KBM-7 (cell line): ENCODE measurements at places on chromosomes 11 and 22.

DNA sequence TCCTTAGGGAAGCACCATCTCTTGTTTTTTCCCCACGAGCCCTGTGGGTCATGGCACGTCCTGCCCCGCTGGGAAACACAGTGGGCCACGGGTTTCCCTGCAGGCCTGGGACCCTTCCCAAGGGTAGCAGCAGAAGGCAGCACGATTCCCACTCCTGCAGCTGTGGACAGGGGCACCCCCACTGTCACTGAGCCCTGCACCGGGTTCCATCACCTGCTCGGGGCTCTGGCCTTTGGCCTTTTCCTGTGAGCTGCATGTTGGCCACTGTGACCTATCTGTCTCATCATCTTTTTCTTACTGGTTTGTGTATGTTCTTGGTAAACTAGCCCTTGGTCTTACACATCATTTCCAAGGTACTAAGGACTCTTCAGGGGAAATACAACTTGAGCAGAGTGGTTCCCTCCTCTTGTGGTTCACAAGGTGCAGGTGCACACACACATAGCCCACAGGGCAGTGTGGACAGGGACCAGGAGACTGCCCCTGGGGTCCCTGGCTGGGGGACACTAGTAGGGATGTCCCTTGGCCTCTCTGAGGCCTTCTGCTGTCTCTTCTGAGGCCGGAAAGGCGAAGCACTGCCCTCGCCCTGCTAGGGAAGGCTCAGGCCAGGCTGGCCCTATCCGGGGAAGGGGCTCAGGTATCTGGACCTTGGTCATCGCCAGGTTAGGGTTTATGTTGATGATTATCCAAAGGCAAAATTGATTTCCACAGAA, 19.0 kb upstream of the TXNRD2 start:
- DNase-seq = no peak

GRCh38 chr22:47356511-47357011, 594.1 kb downstream of the TBC1D22A start:
- no peak for DNase-seq

DNA sequence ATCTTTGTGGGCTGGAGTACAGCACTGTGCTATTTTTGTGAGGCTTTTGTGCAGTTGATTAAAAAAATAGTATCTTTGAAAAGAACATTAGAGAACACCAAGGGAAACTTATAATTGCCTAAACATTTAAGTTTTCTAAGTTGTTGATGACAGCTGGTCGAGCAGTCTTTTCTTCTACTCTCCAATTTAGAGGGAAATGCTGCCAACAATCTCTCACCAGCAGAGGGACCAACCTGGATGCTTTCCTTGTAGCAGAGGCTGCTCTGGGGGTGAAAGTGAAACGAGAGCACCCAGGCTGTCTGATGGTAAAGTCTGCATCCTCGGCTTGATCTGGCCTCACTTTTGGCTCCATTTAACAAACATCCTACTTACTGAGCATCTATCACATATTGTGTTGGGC, 1286.5 kb upstream of the TENM4 start:
- DNase-seq = no peak

DNA sequence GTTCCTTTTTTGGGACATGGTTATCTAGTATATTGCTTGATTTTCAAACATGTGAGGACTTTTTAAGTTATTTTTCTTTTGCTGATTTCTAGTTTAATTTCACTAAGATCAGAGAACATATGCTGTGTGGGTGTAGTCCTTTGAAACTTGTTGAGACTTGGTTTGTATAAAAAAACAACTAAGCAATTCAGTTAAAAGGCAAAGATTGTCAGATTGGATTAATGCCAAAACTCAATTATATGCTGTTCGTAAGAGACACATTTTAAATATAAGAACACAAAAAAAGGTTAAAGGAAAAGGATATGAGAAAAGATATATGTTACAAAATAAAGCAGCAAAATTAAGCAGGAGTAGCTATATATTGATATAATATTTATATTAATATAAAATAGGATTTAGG, 17.8 kb upstream of the RRM1 start:
- DNase-seq = no peak

GRCh38 chr11:72821920-72822799, 7.9 kb downstream of the ATG16L2 start:
- no peak for DNase-seq

GRCh38 chr11:128579798-128580504, 7.4 kb downstream of the ETS1 start:
- no peak for DNase-seq

DNA sequence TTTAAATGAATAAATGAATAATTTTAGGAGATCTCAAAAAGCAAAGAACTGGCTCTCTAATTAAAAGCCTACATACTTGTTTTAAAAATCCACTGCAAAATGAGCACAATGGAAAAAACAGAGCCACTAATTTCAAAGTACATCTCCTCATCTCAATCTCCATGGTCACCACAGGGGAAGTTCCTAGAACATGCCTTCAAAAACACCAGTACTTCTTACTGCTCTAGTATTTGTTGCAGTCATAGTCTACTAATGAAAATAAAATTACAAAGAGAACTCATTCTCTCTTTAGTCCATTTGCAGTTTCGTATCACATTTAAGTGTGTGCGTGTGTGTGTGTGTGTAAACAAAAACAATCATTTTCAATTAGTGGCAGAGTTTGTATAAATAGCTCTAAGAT, 54.0 kb downstream of the PIK3C2A start:
- DNase-seq = peak; percentile 40

DNA sequence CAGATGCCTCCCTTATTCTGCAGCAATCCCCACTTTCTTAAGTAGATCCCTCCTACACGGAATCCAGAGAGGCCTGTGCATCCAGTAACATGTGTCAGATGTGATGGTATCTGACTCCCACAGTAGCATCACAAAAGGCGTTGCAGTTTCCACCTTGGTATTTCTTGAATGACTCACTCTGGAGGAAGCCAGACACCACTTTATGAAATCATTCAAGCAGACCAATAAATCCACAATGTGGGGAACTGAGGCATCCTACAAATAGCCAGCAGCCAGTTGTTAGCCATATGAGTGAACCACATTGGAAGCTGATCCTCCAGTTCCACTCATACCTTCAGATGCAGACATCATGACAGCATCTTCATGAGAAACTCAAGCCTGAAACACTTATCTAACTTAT, 798.1 kb downstream of the OPCML start:
- DNase-seq = no peak

GRCh38 chr11:1906611-1907423, 12.7 kb upstream of the TNNT3 start:
- DNase-seq = no peak

GRCh38 chr11:2400762-2401435, 349 bp downstream of the TSSC4 start:
- DNase-seq = no peak

DNA sequence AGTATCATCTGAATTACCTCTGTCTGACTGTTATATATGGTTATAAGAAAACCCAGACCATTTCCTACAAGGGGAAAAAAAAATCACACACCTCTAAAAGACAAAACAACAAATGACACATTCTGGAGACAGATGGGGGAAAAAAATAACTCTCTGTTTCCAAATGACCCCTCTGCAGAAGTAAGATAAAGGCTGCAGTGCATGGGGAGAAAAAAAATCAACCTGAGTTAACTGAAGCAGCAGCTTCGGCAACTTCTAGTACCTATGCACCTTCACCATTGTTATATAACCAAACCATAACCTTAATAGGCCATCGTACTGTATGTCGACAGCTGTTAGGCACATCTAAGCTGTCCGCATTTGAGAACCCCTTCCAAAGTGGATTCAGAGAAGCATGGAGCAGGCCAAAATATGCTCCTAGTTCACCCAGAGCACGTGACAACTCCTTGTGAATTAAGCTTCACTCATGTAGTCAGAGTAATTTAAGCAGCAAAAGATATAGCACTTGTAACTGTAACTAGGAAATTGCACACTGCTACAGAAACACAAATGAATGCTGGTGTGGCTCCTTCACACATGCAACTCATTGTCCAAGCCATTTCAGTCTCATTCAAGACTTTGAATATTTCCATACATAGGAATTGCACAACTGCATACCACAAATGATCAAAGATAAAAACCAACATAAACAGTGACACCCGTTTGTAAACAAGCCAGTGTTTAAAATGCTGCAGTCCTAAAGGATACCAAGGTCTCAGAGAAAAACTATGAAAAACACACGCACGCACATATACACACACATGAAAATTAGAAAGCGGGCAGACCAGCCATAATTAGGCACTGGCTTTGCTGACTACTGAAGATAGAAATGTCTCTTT, 2.7 kb downstream of the SIK3 start:
- no peak for DNase-seq

DNA sequence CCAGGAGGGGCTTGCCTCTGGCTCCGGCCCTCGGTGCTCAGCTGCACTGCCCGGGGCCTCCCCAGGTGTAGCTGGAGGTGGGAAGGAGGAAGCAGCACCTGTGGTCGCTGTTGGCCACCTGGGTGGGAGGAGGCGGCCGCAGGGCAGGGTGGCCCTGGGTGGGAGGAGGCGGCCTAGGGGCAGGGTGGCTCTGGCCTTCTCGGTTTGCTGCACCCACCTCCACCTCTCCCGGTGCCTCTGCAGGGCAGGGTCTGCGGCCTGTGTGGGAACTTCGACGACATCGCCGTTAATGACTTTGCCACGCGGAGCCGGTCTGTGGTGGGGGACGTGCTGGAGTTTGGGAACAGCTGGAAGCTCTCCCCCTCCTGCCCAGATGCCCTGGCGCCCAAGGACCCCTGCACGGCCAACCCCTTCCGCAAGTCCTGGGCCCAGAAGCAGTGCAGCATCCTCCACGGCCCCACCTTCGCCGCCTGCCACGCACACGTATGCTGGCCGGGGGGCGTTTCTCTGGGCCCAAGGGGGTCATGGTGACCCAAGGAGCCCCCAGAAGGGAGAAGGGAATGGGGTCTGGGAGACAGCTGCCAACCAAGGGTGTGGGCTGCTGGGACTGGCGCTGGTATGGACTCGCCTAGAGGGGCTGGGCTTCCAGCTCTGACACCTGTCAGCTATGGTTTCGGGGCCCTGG, 20.6 kb downstream of the MUC5AC start:
- no peak for DNase-seq

- no peak for DNase-seq
Measured at GRCh38 chr11:130932086-130932712, 15.9 kb upstream of the SNX19 start.

GRCh38 chr11:67500484-67500821, 4.7 kb downstream of the PITPNM1 start:
- DNase-seq = no peak

GRCh38 chr22:37690901-37691504, 4.9 kb downstream of the NOL12 start:
- no peak for DNase-seq

- no peak for DNase-seq
Measured at GRCh38 chr22:35313311-35314121, 13.8 kb downstream of the TOM1 start.

DNA sequence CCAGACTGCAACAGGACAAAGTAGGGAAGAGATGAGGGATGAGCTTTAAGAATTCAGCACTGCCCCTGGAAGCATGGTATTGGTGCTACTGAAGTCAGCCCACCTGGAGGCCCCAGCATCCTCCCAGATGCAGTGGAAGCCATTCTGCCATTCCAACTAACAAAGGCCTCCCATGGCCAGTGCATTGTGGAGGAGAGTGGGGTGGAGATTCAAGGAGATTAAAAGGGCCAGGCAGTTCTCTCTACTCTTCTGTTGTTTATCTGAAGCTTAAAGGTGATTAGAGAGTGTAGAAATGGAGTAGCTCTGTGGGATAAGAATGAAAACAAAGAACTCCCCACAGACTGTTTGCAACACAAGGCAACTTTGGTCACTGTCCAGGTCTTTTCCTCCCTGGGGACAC, 24.1 kb upstream of the TSKU start:
- no peak for DNase-seq

- no peak for DNase-seq
Measured at GRCh38 chr22:46273432-46274148, 5.8 kb downstream of the TTC38 start.

- DNase-seq = no peak
Measured at GRCh38 chr11:119533462-119533861, 110.5 kb upstream of the THY1 start.

GRCh38 chr11:112662554-112662953, 298.7 kb upstream of the NCAM1 start:
- no peak for DNase-seq

DNA sequence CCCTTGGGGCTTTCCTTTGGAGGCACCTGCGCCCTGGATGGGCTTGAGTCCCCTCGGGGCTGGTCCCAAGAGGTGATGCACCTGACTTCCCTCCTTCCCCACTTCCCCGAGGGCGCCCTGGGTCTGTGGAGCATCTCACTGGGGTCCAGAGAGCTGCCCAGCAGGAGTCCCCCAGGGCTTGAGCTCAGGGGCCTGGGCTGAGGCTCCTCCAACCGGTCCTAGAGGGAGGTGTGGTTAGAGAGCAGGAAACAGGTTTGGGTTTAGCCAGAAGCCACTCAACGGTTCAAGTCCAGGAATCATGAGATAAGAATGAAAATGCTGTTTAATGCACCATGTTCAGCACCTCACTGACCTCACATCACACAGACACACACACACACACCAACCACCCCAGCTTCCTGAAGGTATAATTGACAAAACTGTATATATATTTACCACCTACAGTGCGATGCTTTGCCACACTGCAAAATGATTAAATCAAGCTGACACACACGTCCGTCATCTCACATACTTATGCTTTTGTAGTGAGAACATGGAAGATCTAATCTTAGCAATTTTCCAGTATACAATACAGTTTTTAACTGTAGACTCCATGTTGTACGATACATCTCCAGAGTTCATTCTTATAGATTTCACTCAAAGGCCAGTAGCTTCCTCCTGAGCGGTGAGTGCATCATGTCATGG, 628 bp upstream of the IGLL1 start:
- DNase-seq = peak; percentile 85

DNA sequence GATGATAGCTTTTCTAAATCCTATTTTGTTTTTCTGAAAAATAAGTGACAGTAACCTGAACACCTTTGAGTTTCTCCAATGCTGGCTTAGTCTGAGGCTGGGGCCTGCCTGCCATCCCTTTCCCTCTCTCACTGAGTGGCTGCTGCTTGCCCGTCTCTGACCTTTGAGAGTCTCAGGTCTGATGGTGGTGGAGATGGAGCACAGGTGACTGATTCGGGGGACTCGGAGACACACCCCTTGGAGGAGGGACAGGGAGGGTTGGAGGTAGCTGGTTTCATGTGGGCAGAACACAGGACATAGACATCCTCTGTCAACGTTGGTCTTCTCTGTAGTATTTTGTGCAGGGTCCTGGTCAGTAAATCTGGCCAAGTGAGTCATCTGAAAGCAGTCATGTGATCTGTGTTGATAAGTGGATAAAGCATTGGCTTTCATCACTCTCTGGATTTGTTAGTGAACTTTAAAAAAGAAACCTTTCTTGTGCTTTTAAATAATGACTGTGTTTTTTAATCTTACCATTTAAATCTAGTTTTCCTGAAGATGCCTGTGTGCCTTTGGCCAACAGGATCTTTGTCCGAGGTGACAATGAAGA, 47.1 kb upstream of the CLDN5 start:
- no peak for DNase-seq

GRCh38 chr11:102192349-102193066, 82.3 kb downstream of the YAP1 start:
- DNase-seq = no peak
